ENCODE measurements at places on chromosomes 4 and X. TPM values are rescaled to one million over a fixed set of nuclear protein-coding genes. Genes with fewer than 3 reads are reported as not detected.

MAGEH1 gene
- total RNA-seq, result 23.5 TPM

ITM2A gene
- total RNA-seq, result 2.2 TPM

- DNase-seq, result no peak
Observed at GRCh38 chrX:41563876-41564275, 116.7 kb downstream of the NYX start.

DNA sequence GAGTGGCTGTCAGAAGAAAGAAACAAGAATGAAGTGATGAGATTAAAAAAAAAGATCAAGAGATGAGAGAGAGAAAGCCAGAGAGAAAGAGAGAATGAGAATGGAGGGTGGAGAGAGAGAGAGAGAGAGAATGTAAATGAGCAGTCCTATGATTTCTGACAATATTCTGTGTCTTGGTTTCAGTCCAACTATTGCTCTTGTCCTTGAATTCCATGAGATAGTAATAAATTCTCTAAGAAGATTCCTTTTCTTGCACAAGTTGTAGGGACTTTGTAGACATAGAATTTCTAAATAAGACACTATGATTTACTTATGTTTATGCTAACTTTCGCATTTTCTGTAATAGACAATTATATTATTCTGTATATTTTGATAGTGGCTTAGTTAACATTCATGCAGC lies 149.6 kb upstream of the CTSO start:
- DNase-seq, result no peak

GRCh38 chr4:151488968-151489367 lies 80.0 kb downstream of the FHIP1A start:
- DNase-seq, result no peak

ZMAT1 gene
- total RNA-seq, result 3.1 TPM

- no peak for DNase-seq
Observed at GRCh38 chr4:139728840-139729239, 63.2 kb downstream of the MGST2 start.

GRCh38 chr4:92303621-92304027 lies at the start of gene GRID2:
Gene GRID2, plus strand, starts transcription at chr4:92303966.
- DNase-seq, result peak; percentile 75

NXF3 gene
- total RNA-seq, result not detected

ZFP42 gene
- 36.4 TPM for total RNA-seq

DNA sequence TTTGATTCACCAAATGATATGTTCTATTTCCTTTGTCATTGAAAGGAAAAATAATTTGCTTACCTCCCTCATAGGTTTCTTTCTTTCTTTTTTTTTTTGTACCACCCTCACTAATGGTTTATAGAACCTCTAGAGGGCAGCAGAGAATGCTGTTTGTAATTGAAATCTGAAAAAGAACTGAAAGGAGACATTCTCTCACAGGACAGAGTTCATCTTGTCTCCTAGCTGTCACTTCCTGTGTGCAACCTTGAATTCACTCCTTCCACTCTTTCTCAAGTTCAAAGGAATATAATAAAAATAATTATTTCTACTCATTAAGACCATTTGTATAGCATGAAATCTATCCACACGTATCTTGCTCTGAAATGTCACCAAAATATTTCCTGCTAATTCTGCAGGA lies 51.0 kb downstream of the GUCY1B1 start:
- peak; percentile 77 for DNase-seq

- DNase-seq, result no peak
Observed at GRCh38 chrX:70231666-70232065, 2.8 kb upstream of the AWAT1 start.

GRCh38 chr4:115090483-115091075 lies 22.8 kb downstream of the NDST4 start:
- DNase-seq, result peak; percentile 61

DNA sequence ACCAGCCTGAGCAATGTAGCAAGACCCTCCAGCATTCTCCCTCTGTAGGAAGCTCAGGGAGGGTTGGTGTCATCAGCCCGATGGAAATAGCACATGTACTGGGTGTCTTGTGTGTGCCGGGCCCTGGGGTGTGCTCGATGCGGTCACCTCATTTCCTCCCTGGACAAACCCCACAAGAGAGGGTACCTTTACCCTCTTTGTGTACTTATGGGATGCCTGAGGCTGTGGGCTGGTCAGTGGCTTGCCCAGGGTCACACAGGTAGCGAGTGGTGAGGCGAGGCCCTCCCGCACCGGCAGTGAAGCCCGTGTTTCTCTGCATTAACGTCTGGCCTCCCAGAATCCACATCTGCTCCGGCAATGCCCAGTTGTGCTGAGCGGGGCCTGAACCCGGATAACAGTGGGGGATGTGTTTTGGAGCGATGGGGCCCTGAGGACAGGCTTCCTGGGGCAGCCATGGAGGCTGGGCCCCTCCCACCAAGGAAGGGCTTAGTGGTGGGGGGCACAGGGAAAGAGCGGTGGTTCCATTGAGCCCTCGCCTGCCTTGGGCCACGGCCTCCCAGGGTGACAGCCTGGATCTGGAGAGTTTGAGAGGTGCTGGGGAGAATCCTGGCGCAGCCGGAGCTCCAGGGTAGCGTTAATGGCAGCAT lies 8.1 kb downstream of the PSAPL1 start:
- DNase-seq, result no peak

DNA sequence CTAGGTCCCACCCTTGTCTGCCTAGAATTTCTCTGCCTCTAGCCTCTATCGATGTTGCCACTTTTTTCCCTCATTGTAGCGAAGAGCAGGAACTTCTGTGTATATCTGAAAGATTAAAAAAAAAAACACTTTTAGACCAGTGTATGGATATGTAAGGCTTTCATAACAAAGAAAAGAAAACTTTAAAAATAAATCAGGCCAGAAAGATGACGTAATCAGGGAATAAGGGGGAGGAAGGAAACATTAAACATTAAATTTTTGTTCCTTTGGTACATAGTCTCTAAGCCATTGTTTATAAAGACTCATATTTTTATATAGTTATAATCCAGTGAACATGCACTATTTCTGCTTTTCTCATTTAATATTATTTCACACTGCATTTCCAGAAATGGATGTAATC lies 26.2 kb upstream of the FTHL17 start:
- DNase-seq, result no peak

- DNase-seq, result no peak
Observed at GRCh38 chr4:164890691-164891090, 13.7 kb downstream of the APELA start.

- DNase-seq, result peak; percentile 75
Observed at GRCh38 chr4:186587416-186588018, 32.1 kb upstream of the MTNR1A start.

GRCh38 chr4:41281038-41281634 lies 24.4 kb downstream of the UCHL1 start:
- DNase-seq, result peak; percentile 87

DCAF8L2 gene
- not detected for total RNA-seq

GRCh38 chrX:41022566-41022965 lies 62.7 kb upstream of the USP9X start:
- no peak for DNase-seq

- DNase-seq, result no peak
Observed at GRCh38 chrX:39592776-39593175, 505.0 kb downstream of the BCOR start.

GRCh38 chr4:85964298-85964697 lies 395.6 kb downstream of the MAPK10 start:
- DNase-seq, result no peak

GRCh38 chrX:119667111-119667878 lies 25.7 kb downstream of the SEPTIN6 start:
- DNase-seq, result no peak

DNA sequence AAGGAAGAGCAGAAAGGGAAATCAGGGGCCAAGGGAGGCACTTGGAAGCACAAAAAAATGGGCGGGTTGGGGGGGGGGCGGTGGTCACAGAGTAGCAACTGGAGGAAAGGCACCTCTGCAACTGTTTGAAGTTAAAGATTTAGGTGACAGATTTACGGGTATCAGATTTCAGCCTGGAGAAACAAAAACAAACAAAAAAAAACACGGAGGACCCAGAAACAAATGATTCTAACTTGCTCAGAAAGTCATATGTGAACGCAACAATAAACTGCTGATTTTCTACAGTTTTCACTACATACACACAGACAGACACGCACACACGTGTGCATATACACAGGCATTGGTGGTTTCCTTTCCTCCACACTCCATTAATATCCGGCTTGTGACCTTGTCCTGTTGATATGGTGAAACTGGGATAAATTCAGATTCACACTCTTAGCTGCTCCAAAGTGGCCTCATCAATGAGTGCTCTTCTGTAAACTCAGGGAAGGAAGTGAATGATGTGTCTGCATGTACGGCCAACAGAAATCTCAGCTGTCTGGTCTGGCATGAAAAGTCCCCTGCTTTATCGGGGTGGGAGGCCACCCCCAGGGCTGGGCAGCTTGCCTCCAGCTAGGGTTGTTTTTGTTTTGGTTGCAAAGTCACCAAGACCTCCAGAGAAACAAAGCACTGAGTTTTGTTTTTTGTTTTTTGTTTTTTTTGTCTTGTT lies 54.3 kb downstream of the CHST7 start:
- DNase-seq, result no peak

EXOC1L gene
- total RNA-seq, result not detected

DNA sequence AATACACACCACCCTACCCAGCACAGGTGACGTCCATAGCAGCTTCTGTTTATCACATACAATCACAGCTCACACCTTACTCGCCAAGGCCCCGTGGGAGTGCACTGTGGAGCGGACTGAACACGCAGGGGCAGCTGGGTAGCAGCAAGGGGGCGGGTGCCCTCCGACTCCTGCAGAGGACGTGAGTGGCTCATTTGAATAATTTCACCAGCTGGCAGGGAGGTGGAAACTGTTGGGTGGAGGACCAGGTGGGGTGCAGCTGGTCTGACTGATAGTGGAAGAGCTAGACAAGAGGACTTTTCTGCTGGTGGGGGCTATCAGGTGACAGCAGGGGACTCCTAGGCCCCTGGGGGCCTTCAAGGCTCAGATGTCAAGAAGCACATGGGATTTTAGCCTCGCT lies 16.3 kb downstream of the MAN2B2 start:
- DNase-seq, result no peak

- no peak for DNase-seq
Observed at GRCh38 chr4:94489098-94489497, 37.4 kb downstream of the PDLIM5 start.

DNA sequence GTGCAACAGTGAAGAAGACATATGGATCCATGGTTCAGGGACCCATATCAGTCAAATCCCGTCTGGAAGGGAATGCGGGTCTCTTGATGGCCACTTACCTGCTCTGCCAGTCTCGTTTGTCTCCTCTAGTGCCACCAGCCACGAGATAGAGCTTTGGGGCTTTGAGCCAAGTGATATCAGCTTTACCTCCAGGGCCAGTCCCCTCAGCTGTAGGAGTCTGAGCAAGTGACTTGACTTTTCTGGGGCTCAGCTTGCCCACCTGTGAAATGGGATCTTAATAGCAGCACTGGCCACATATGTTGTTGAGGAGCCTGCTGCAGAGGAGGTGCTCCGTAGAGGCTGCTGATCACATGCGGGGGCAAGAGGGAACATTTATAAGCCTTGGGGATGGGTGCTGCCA lies 1.2 kb downstream of the SLC2A9 start:
- no peak for DNase-seq

GRCh38 chr4:105710678-105711077 lies 2.1 kb downstream of the GSTCD start:
- no peak for DNase-seq

AKAP14 gene
- not detected for total RNA-seq

CACNA1F gene
- 1.1 TPM for total RNA-seq

CT47B1 gene
- total RNA-seq, result not detected
